ENCODE measurements at places on chromosomes 7 and 10.

GRCh38 chr10:95565336-95565735 lies 4.2 kb upstream of the SORBS1 start:
- no peak for DNase-seq

GRCh38 chr7:134908289-134908688 lies 78.0 kb upstream of the AGBL3 start:
- DNase-seq, result no peak

GRCh38 chr7:113856010-113856409 lies 62.8 kb downstream of the PPP1R3A start:
- no peak for DNase-seq

GRCh38 chr10:125479059-125479458 lies 203.9 kb downstream of the TEX36 start:
- no peak for DNase-seq

GRCh38 chr7:3078514-3078913 lies 34.8 kb upstream of the CARD11 start:
- no peak for DNase-seq

- no peak for DNase-seq
Observed at GRCh38 chr7:128021366-128021765, 9.9 kb downstream of the LRRC4 start.

DNA sequence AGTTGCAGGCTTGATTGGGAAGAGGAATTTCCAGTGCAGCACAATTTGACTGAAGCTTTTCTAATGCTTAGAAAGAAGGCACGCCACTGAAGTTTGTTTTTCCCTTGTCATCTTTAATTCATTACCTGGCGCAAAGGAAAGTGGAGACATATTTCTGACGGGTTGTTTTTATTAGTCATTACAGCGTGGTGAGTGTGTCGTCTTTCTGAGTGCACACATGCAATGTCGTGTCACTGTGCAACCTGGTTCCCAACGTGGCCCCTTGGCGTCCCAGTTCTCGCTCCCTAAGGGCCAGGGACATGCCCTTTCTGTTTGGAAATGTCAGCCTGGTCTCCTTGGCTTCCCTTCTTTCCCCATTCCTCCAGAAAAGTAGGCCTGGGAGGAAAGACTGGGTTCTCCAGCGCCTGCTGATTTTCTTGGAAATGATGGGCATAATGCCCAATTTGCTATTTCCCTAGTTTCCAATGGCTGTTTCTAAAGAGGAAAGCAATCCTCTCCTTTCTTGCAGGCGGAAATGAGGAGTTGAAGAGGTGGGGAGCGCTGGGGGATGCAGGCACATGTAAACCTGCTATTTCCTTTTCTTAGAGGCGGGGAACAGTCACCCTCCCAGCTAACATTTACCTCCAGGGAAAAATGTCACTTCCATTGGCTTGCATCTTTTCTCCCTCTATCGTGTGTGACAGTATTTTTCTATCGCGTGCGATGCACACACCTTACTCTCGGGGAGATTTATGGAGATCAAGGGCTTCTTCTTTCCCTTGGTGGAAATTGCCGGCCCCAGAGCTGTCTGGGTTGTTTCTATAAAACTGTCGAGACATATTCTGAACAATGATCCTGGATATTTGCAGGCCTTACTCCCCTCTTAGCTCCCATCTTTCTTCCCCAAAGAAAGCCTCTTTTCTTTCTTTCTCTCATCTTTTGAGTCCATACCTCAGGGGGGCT lies 249.8 kb downstream of the ARHGAP12 start:
- no peak for DNase-seq

GRCh38 chr10:27258492-27258837 lies 17.9 kb upstream of the ACBD5 start:
- no peak for DNase-seq

DNA sequence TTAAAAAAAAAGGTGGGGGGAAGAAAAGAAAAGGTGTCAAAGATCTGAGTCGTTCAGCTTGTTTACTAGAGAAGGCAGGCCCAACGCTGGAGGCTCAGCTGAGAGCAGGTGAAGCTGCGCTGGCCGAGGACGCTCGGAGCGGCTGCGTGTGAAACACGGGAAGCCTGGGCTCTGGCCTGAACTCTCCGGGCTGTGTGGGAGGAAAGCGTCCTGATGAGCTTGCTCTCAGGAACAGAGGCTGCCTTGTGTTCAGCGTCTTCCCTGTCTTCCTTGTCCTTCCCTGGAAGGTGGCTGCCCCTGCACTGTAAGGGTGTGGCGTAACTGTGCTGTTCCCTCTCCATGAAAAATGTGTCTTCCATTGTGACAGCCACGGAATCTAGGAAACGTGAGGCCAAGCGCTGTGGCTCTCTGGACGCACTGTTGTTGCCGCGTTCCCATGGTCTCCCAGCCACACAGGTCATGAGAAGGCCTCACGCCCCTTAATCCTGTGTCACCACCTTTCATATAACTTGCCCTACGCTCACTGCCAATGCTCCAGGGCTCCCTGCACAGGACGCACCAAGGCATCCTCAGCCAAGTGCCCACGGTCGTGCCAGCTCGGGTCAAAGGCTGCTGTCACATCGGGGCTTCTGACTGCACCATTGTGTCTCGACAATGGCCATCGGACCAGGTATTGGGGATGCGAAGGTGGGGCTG lies 15.8 kb downstream of the IL15RA start:
- no peak for DNase-seq

DNA sequence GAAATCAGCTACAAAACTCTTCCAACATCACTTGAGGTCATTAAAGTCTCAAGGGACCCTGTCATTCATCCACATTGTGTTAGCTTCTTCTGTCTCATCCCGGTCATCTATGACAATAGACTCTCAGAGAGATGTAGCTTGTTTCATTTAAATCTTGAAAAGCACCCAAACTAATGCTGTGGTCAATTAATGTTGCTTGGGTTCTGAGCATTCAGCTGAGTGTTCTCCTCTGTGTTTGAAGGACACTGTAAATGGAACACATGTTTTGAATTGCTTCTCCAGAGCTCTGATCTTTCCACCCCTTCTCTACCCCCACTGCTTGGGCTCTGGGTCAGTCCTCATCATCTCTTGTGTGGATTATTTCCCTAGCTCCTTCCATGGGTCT lies 19.6 kb upstream of the ADD3 start:
- DNase-seq, result no peak

Measured in stimulated activated CD4-positive, alpha-beta T cell treated with anti-CD3 and anti-CD28 coated beads, Interleukin-1b, Interleukin-23, amount 100 ng/mL, for 1 hour (primary cell).